ENCODE measurements at places on chromosomes 3 and 15. TPM values are rescaled to one million over a fixed set of nuclear protein-coding genes. Genes with fewer than 3 reads are reported as not detected.

- H3K27ac ChIP-seq: no peak overlapping the region
- no peaks in the 10 kb centered on the region for H3K36me3 ChIP-seq
- no peak overlapping the region for H3K4me3 ChIP-seq
- no peaks in the 10 kb centered on the region for H3K4me1 ChIP-seq
- no peak for DNase-seq
These were observed 51.1 kb upstream of the ARRDC4 start for GRCh38 chr15:97909291-97909891.

GRCh38 chr3:51343918-51344687, 41.0 kb upstream of the MANF start:
- no peaks in the 10 kb centered on the region for H3K36me3 ChIP-seq
- no peak for DNase-seq
- H3K4me1 ChIP-seq: no peaks in the 10 kb centered on the region

GRCh38 chr3:112925969-112926368, 48.9 kb downstream of the CD200R1 start:
- H3K4me1 ChIP-seq: no peaks in the 10 kb centered on the region
- no peak overlapping the region for H3K4me3 ChIP-seq
- no peak overlapping the region for H3K27ac ChIP-seq
- DNase-seq: no peak

DNA sequence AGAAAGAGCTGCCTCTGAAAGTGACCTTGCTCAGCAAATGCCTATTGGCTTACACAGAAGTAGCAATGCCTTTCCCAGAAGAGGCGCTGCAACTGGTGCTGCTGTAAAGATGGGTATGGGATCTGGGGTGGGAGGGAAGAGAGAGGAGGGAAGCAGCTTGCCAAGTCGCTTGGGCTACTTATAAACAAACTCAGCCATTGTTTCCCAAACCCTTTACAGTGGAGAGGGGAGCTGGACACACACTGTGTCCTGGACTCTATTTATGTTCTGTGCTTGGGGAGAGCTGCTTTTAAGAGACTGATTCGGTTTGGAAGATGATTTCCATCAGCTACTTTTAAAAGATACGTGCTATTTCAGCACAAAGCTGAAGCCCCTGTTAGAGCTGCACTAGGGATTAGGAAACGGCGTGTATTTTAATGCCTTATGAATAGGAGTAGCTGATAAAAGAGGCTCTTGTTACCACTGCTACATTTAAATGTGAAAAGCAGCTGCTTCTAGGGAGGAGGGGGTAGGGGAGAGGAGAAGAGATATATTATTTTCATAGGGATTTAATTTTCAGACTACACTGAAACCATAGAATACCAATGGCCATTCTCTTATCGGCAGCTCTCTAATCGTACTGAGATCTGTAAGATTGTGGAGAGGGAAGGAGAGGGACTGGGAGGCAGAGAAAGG, 440.6 kb downstream of the MCTP2 start:
- no peak overlapping the region for H3K4me3 ChIP-seq
- H3K27ac ChIP-seq: no peak overlapping the region
- H3K27me3 ChIP-seq: no peaks in the 10 kb centered on the region
- H3K36me3 ChIP-seq: no peaks in the 10 kb centered on the region
- DNase-seq: no peak

DNA sequence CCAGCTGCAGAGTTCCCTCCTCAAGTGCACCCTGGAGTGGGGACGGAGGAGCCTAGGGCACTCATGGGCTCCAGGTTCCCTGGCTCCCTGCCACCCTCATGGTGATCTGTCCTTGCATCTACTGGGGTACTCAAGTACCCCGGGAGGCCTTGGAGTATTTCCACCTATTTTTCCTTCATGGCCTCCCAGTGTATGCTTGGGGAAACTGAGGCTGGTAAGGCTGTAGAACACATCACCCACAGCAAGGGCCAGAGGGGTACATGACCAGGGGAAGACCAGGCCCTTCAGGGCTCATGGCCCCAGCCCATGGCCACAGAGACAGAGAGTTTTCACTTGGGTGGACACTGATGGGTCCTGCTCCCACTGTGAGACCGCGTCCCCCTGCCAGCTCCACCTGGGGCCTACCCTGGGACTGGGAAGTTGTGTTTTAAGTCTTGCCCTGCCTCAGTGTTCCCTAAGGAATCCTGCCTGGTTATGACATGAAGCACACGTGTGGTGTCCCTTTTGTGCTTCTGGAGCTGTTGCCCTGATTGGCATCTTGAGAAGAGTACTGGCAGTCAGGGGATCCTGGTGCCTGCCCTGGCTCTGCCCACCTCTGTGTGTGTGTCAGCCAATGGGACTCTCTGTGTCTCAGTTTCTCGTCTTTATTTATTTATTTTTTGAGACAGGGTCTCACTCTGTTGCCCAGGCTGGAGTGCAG, 132.8 kb downstream of the TJP1 start:
- DNase-seq: no peak
- H3K27ac ChIP-seq: no peak overlapping the region
- H3K36me3 ChIP-seq: no peaks in the 10 kb centered on the region
- H3K4me3 ChIP-seq: no peak overlapping the region
- no peaks in the 10 kb centered on the region for H3K4me1 ChIP-seq
- no peaks in the 10 kb centered on the region for H3K27me3 ChIP-seq

- no peaks in the 10 kb centered on the region for H3K36me3 ChIP-seq
- no peak overlapping the region for H3K27ac ChIP-seq
- H3K4me1 ChIP-seq: no peaks in the 10 kb centered on the region
These were observed 67.9 kb downstream of the FGF7 start for GRCh38 chr15:49490966-49491365.

DNA sequence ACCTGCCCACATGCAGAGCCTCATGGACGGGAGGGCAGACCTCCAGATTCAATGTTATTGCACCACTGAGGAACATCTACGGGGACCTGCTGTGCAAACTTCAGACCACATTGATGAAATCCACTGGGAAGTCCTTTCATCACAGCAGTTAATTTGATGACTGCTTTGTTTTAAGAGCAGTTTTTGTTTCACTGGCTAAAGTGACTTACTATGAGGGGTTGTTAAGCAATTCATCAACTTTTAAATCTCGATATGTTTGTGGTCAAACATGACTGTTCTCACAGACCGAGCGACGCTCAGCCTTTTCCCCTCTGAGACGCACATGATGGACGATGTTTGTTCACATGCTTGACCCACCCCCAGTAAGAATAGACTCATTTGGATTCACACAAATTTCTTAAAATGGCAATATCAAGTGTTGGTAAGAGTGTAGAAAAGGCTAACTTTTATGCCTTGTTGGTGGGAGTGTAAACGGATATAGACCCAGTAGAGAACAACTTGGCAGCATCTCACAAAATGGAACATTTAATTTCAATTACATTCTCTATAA, 35.9 kb upstream of the IREB2 start:
- H3K36me3 ChIP-seq: no peaks in the 10 kb centered on the region
- no peaks in the 10 kb centered on the region for H3K4me1 ChIP-seq
- no peaks in the 10 kb centered on the region for H3K27me3 ChIP-seq
- no peak for DNase-seq
- H3K27ac ChIP-seq: no peak overlapping the region
- H3K4me3 ChIP-seq: no peak overlapping the region

- H3K27ac ChIP-seq: peak overlapping the region; percentile 93
- no peak for DNase-seq
- no peaks in the 10 kb centered on the region for H3K27me3 ChIP-seq
- peaks cover 5% of the 10 kb centered on the region for H3K4me1 ChIP-seq
These were observed 1.4 kb downstream of the MAPKBP1 start for GRCh38 chr15:41775651-41776050.

DNA sequence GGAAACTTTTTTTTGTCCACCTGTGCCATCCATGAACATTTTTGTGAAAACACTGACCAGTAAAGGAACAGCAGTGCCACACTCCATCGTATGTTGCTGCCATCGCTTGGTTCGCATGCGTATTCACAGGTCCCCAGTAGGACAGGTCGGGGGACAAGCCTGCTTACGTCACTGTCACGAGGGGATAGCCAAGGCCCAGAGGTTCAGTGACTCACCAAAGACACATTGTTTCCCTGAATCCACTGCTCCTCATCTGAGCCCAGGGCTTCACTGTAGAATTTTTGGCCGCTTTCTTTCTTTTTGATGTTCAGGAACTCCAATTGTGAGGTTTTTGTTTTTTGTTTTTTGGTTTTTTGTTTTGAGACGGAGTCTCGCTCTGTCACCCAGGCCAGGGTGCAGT, 5.9 kb downstream of the ADPRH start:
- H3K36me3 ChIP-seq: no peaks in the 10 kb centered on the region
- no peak overlapping the region for H3K4me3 ChIP-seq

GRCh38 chr3:121274411-121274810, 271.4 kb downstream of the POLQ start:
- no peaks in the 10 kb centered on the region for H3K36me3 ChIP-seq
- no peak overlapping the region for H3K4me3 ChIP-seq
- H3K27me3 ChIP-seq: no peaks in the 10 kb centered on the region
- no peak for DNase-seq
- H3K27ac ChIP-seq: no peak overlapping the region

DNA sequence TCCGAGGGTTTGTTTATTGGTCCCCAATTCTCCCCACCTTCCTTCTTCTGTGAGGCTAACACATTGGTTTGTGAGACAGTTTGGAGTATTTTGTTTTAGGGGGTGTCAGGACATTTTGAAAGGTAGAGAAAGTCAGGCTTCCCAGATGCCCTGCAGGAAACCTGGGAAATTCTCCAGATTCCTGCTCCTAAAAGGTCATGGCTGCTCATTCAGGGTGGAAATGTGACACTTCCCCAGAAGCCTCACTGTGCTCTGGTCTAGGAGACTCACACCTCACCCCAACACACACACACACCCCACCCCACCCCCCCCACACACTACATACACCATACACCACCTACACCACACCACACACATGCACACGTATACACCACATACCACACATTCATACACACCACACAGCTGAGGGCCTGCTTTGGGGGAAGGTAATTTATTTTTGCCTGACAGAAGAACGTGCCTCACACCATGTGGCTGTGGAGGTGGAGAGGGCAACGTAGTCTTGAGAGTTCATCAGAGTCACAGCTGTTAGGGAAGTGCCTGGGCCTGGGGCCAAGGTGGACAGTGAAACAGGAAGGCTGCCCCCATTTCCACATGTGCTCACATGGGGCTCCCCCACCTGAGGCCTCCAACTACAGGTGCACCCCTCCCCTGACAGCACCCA, 40.4 kb upstream of the LIMD1 start:
- DNase-seq: no peak
- no peaks in the 10 kb centered on the region for H3K36me3 ChIP-seq
- no peaks in the 10 kb centered on the region for H3K27me3 ChIP-seq

DNA sequence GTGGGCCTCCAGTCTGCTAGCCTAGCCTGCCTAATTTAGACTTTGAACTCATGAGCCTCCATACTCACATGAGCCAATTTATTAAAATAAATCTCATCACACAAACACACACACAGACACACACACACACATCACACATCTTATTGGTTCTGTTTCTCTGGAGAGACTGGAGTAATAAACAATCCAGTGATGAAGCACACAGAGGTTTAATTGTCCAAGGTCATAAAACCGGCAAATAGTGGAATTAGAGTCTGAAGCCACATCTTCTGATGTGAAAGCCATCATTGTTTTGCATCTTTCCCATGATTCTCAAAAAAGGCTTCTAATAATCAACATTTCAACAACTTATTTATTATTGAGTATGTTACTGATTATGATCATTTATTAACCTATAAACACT, 249.4 kb upstream of the KCNH8 start:
- H3K36me3 ChIP-seq: no peaks in the 10 kb centered on the region
- no peak overlapping the region for H3K27ac ChIP-seq
- no peak overlapping the region for H3K4me3 ChIP-seq
- no peaks in the 10 kb centered on the region for H3K4me1 ChIP-seq
- DNase-seq: no peak

DNA sequence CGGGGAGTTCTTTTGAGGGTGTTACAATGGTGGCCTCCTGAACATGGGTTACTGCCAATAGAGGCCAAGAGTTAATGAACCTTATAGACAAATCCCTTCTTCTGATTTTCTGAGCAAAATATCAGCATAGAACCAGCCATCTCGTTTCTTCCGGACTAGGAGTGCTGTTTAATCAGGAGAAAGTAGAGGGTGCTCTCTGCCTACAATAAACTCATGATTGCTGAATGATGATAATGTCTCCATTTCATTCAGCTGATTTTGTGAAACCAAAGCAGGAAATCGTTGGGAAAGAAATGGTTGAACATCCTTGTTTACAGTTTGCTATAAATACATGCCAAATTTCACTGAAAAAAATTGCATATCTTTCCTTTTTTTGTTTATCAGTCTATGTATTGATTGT, 142.8 kb upstream of the PLSCR5 start:
- H3K4me3 ChIP-seq: no peak overlapping the region
- H3K36me3 ChIP-seq: no peaks in the 10 kb centered on the region
- no peaks in the 10 kb centered on the region for H3K4me1 ChIP-seq
- H3K27ac ChIP-seq: no peak overlapping the region

- DNase-seq: no peak
- no peak overlapping the region for H3K4me3 ChIP-seq
- H3K36me3 ChIP-seq: no peaks in the 10 kb centered on the region
- H3K4me1 ChIP-seq: no peaks in the 10 kb centered on the region
- H3K27me3 ChIP-seq: no peaks in the 10 kb centered on the region
- H3K27ac ChIP-seq: no peak overlapping the region
These were observed 148.7 kb downstream of the MEX3B start for GRCh38 chr15:81897057-81897677.

DNA sequence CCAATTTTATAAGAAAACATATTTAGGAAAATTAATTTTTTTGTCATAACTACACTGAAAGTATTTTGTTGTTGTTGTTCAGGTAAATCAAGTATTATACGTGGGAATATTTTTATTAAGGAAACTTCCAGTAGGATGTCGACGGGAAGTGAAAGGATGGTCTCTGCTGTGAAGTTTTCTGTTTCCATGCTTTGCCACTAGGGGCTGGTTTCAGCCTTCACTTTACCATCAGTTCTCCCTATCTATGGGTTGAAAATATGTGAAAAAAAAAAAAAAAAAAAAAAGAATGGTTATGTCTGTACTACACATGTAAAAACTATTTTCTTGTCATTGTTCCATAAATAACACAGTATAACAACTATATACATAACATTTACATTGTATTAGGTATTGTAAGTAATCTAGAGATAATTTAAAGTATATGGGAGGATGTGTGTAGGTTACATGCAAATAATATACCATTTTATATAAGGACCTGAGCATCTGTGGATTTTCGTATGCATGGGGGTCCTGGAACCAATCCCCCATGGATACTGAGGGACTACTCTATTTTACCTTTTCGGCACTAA, 136.7 kb downstream of the SMAD6 start:
- H3K27me3 ChIP-seq: no peaks in the 10 kb centered on the region
- no peak overlapping the region for H3K4me3 ChIP-seq
- no peak overlapping the region for H3K27ac ChIP-seq
- H3K36me3 ChIP-seq: no peaks in the 10 kb centered on the region

- H3K4me1 ChIP-seq: no peaks in the 10 kb centered on the region
- no peak overlapping the region for H3K27ac ChIP-seq
- no peak for DNase-seq
- no peak overlapping the region for H3K4me3 ChIP-seq
- H3K36me3 ChIP-seq: no peaks in the 10 kb centered on the region
- no peaks in the 10 kb centered on the region for H3K27me3 ChIP-seq
These were observed 242.1 kb upstream of the THRB start for GRCh38 chr3:24736701-24737100.

Gene ZNF662
- 13.8 TPM for total RNA-seq

Gene PIERCE2
- 1.6 TPM for total RNA-seq

Gene RHCG
- total RNA-seq: 0.66 TPM

Gene CGNL1
- total RNA-seq: 24.9 TPM

Gene SHF
- 9.7 TPM for total RNA-seq

Gene MCF2L2
- 0.64 TPM for total RNA-seq

Measured in breast epithelium (tissue), 4 donors.